RWPE1 (cell line): ENCODE measurements at places on chromosomes 11 and 22.

- no peak for DNase-seq
These were observed 46.4 kb downstream of the HIPK3 start for GRCh38 chr11:33303541-33303940.

GRCh38 chr22:46676479-46676878 lies 56.3 kb downstream of the GRAMD4 start:
- no peak for DNase-seq

DNA sequence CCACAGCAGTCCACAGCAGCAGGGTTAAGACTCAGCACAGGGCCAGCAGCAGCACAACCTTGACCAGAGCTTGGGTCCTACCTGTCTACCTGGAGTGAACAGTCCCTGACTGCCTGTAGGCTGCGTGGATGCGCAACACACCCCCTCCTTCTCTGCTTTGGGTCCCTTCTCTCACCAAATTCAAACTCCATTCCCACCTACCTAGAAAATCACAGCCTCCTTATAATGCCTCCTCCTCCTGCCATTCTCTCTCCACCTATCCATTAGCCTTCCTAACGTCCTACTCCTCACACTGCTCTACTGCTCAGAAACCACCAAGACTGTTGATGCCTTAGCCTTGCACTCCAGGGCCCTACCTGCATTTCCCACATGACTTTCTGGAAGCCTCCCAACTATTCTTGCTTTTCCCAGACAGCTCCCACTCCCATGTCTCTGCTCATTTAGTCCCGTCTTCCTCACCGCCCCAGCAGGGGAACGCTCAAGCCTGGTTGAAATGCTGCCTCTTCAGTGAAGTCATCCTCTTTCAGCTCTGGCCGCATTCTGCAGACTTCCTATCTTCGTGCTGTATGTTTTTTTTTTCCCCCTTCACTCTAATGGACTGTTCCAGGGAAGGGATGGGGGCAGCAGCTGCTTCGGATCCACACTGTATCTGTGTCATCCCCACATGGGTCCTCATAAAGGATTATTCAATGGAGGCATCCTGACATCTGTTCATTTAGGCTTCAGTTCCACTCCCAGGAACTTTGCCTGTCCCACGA lies 3.3 kb downstream of the IL18BP start:
- no peak for DNase-seq

DNA sequence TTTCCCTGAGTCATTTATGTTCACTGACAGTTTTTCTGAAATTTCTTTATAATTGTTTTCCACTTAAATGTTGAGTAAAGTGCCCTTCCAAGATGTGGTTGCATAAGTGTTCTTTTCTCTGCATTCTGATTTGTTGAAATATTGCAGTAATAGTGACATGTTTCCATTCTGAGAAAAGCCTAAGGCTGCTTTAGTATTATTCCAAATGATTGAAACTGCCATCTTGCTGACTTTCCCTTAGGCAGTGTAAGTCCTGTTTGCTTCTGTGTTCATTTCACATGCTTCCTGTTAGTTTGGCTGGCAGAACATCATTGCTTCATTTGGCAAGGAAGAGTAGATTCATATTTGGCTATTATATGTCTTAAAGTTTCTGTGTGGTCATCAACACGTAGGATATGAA lies 146.5 kb downstream of the ELP4 start:
- DNase-seq, result no peak

GRCh38 chr22:40954113-40954512 lies 2.9 kb downstream of the RBX1 start:
- no peak for DNase-seq

GRCh38 chr11:120603071-120603470 lies 91.5 kb downstream of the GRIK4 start:
- DNase-seq, result no peak

DNA sequence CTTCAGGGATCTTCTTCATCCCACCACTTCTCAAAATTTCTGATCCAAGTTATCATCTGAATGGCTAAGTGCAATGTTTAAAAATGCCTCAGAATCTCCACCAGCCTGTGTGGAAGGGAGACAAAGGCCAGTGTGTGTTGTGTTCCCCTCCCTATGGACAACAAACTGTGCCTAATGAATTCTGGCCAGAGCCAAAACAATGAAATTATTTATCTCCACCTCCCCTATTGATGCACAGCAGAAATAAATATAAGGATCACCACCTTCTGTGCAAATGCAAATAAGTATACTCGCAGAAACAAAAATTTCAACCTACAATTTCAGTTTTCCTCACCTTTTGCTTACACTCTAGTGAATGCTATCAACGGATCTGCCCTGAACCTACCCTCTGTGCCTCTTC lies 75.8 kb downstream of the GAB2 start:
- no peak for DNase-seq

GRCh38 chr11:122599434-122599833 lies 56.1 kb upstream of the UBASH3B start:
- DNase-seq, result no peak
